ENCODE measurements at places on chromosomes 1 and 21. TPM values are rescaled to one million over a fixed set of nuclear protein-coding genes. Genes with fewer than 3 reads are reported as not detected.

Gene NT5C1A
- not detected for polyA plus RNA-seq

GRCh38 chr1:938088-938683 lies 14.5 kb downstream of the SAMD11 start:
- H3K27me3 ChIP-seq = peaks cover 79% of the 10 kb centered on the region
- peaks cover 11% of the 10 kb centered on the region for H3K4me1 ChIP-seq
- no peak overlapping the region for H3K27ac ChIP-seq
- H3K4me3 ChIP-seq = no peak overlapping the region
- no peaks in the 10 kb centered on the region for H3K36me3 ChIP-seq

Gene HCRTR1
- polyA plus RNA-seq = not detected

- no peak overlapping the region for H3K27ac ChIP-seq
- H3K27me3 ChIP-seq = no peaks in the 10 kb centered on the region
- no peaks in the 10 kb centered on the region for H3K4me1 ChIP-seq
Observed at GRCh38 chr1:230752407-230752806, 5.2 kb downstream of the CAPN9 start.

Gene CFAP126
- polyA plus RNA-seq = not detected

GRCh38 chr1:1307261-1307922 lies 338 bp downstream of the ACAP3 start:
- no peaks in the 10 kb centered on the region for H3K27me3 ChIP-seq
- peak overlapping the region; percentile 78 for H3K4me3 ChIP-seq
- no peak for DNase-seq
- H3K36me3 ChIP-seq = peaks cover 17% of the 10 kb centered on the region
- peaks cover 60% of the 10 kb centered on the region for H3K4me1 ChIP-seq
- H3K27ac ChIP-seq = peak overlapping the region; percentile 31

GRCh38 chr1:34163792-34164731 lies 968 bp downstream of the CSMD2 start:
- H3K36me3 ChIP-seq = no peaks in the 10 kb centered on the region
- H3K4me3 ChIP-seq = peak overlapping the region; percentile 80
- peaks cover 18% of the 10 kb centered on the region for H3K27me3 ChIP-seq
- H3K4me1 ChIP-seq = peaks cover 20% of the 10 kb centered on the region

- H3K27me3 ChIP-seq = no peaks in the 10 kb centered on the region
- H3K4me3 ChIP-seq = no peak overlapping the region
- no peak overlapping the region for H3K27ac ChIP-seq
- peaks cover 30% of the 10 kb centered on the region for H3K4me1 ChIP-seq
Observed at GRCh38 chr1:12447849-12448312, 170.1 kb downstream of the DHRS3 start.

GRCh38 chr1:93471284-93471683 lies 23.4 kb downstream of the FNBP1L start:
- DNase-seq = no peak
- H3K4me3 ChIP-seq = no peak overlapping the region
- no peak overlapping the region for H3K27ac ChIP-seq
- H3K27me3 ChIP-seq = no peaks in the 10 kb centered on the region
- no peaks in the 10 kb centered on the region for H3K4me1 ChIP-seq
- H3K36me3 ChIP-seq = no peaks in the 10 kb centered on the region

Gene RASSF5
- 2.4 TPM for polyA plus RNA-seq

- DNase-seq = no peak
- no peak overlapping the region for H3K4me3 ChIP-seq
- no peaks in the 10 kb centered on the region for H3K27me3 ChIP-seq
- H3K4me1 ChIP-seq = peaks cover 19% of the 10 kb centered on the region
Observed at GRCh38 chr1:226761322-226761721, 22.2 kb upstream of the ITPKB start.

- H3K4me3 ChIP-seq = no peak overlapping the region
- no peak overlapping the region for H3K27ac ChIP-seq
- no peak for DNase-seq
- no peaks in the 10 kb centered on the region for H3K4me1 ChIP-seq
Observed at GRCh38 chr1:205706601-205707502, 26.5 kb upstream of the SLC45A3 start.

Gene PLEKHM2
- polyA plus RNA-seq = 32.1 TPM

GRCh38 chr21:16913010-16913409 lies 599.8 kb upstream of the CXADR start:
- peaks cover 3% of the 10 kb centered on the region for H3K4me1 ChIP-seq
- no peaks in the 10 kb centered on the region for H3K36me3 ChIP-seq
- no peak overlapping the region for H3K27ac ChIP-seq
- no peak for DNase-seq
- H3K27me3 ChIP-seq = no peaks in the 10 kb centered on the region

DNA sequence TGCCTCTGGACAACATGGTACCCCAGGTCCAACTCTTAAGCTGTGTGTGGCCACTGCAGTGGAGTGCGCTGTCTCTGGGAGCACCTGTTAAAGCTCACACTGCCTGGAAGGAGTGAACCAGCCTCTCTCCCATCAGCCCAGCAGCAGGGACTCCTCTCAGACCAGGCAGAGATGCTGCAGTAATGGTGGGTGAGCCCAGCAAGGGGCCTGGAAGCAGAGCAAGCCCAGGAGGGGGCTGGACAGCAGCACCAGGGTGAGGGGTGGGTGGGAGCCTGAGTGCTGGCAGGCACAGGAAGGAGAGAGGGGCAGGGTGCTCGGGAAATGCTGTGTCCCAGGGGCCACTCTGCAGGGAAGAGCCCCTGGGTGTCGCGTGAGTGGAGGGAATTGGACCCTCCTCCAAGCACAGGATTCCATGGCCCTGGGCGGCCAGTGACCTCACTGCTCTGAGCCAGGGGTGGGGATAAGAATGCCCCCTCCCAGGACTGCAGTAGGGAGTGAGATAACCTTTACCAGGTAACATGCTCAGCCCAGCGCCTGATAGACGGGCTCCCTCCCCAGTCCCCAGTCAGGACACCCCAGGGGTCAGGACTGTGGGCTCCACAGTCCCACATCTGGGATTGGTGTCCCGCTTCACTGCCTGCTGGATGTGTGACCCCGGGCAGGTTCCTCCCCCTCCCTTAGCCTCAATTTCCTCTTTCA lies 313.1 kb downstream of the MATN1 start:
- H3K27ac ChIP-seq = no peak overlapping the region
- no peaks in the 10 kb centered on the region for H3K27me3 ChIP-seq
- H3K4me3 ChIP-seq = no peak overlapping the region
- no peak for DNase-seq
- H3K4me1 ChIP-seq = peaks cover 15% of the 10 kb centered on the region

- H3K4me3 ChIP-seq = no peak overlapping the region
- no peak for DNase-seq
- no peaks in the 10 kb centered on the region for H3K36me3 ChIP-seq
- H3K27ac ChIP-seq = no peak overlapping the region
- peaks cover 2% of the 10 kb centered on the region for H3K4me1 ChIP-seq
Observed at GRCh38 chr1:44919400-44919799, 67.0 kb downstream of the EIF2B3 start.

GRCh38 chr1:46960250-46960649 lies 19.0 kb upstream of the CYP4A11 start:
- no peak overlapping the region for H3K27ac ChIP-seq
- H3K4me1 ChIP-seq = no peaks in the 10 kb centered on the region
- no peaks in the 10 kb centered on the region for H3K36me3 ChIP-seq
- no peak for DNase-seq

Gene PRRX1
- not detected for polyA plus RNA-seq

DNA sequence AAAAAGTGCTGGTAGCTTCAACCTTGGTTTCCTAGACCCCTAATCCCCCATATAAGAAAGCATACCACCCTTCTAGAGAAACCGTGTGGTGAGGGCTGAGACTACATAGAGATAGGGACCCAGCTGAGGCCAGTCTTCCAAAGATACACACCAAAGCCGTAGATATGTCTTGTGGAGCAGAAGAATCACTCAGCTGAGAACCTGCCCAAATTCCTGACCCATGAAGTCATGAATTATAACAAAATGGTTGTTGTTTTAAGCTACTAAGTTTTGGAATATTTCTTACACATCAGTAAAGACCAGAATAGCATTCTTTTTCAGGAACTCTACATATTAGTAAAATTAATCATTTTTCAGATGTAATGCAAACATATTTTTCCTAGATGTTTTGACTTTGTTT lies 3.3 kb upstream of the SNRPE start:
- peak overlapping the region; percentile 41 for H3K4me3 ChIP-seq
- H3K27me3 ChIP-seq = no peaks in the 10 kb centered on the region
- peaks cover 32% of the 10 kb centered on the region for H3K4me1 ChIP-seq
- peaks cover 4% of the 10 kb centered on the region for H3K36me3 ChIP-seq
- peak overlapping the region; percentile 64 for H3K27ac ChIP-seq

DNA sequence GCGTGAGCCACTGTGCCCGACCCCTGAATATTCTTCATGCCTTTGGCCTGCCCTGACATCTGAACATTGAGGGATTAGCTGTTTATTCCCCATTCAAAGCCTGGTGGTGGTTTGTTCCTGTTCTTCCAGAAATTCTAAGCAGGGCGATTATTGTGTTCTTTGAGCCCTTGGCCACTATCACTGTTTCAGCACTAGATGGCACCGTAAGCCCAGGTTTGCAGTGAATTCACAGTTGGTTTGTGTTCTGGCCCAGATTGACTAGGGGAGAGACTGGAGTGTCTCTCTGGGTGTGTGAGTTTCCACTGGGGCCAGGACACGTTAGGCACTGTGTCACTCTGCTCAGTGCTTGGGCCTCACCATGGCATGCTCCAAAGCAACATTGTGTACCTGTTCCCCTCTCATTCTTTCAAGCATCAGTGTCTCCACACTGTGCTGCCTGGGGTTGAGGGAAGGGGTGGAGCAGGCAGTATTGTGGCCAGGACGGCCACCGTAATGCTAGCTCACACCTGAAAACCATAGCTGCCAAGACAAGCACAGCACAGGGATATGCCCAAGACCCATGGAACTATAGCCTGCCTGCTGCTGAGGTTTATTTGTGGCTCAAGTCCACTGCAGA lies 52.7 kb downstream of the PKN2 start:
- H3K4me1 ChIP-seq = peaks cover under 1% of the 10 kb centered on the region
- H3K4me3 ChIP-seq = no peak overlapping the region
- no peaks in the 10 kb centered on the region for H3K27me3 ChIP-seq
- H3K36me3 ChIP-seq = no peaks in the 10 kb centered on the region

DNA sequence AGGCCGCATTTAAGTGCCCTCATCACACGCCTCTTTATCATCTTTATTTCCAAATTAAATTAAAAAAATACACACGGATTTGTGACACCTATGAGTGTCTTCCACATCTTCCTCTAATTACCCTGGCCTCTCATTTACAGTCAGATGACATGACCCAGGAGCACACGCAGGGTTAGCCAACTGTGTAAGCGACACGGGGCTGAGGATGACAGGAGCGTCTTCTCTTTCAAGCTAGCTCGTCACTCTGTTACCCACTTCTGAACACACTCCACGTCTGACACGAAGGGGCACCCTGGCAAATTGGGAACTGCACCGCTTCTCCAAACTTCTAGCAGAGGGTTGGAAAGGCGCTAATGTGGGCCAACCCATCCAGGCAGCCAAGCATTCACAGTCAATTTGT lies 112.1 kb downstream of the SMYD2 start:
- H3K36me3 ChIP-seq = peaks cover 39% of the 10 kb centered on the region
- no peak overlapping the region for H3K4me3 ChIP-seq
- H3K27ac ChIP-seq = no peak overlapping the region
- no peaks in the 10 kb centered on the region for H3K4me1 ChIP-seq
- no peaks in the 10 kb centered on the region for H3K27me3 ChIP-seq
- DNase-seq = no peak

Gene DCDC2B
- not detected for polyA plus RNA-seq

Gene CBR3
- 0.70 TPM for polyA plus RNA-seq

- peak overlapping the region; percentile 81 for H3K27ac ChIP-seq
- H3K27me3 ChIP-seq = no peaks in the 10 kb centered on the region
- DNase-seq = no peak
- no peaks in the 10 kb centered on the region for H3K36me3 ChIP-seq
- peaks cover 37% of the 10 kb centered on the region for H3K4me1 ChIP-seq
Observed at GRCh38 chr1:201983380-201983805, 945 bp downstream of the RNPEP start.

Gene ILDR2
- not detected for polyA plus RNA-seq

Gene FNDC5
- not detected for polyA plus RNA-seq

Gene PADI1
- polyA plus RNA-seq = 1.0 TPM

Gene CFAP74
- not detected for polyA plus RNA-seq

Gene GDAP2
- polyA plus RNA-seq = 11.4 TPM

GRCh38 chr1:219555031-219555692 lies 57.7 kb downstream of the ZC3H11B start:
- no peaks in the 10 kb centered on the region for H3K27me3 ChIP-seq
- H3K4me3 ChIP-seq = no peak overlapping the region
- no peaks in the 10 kb centered on the region for H3K4me1 ChIP-seq
- no peak for DNase-seq
- H3K36me3 ChIP-seq = no peaks in the 10 kb centered on the region
- no peak overlapping the region for H3K27ac ChIP-seq

Gene PPM1J
- polyA plus RNA-seq = 7.7 TPM

GRCh38 chr1:5267603-5268235 lies 613.3 kb downstream of the AJAP1 start:
- no peak for DNase-seq
- H3K4me1 ChIP-seq = no peaks in the 10 kb centered on the region
- H3K27ac ChIP-seq = no peak overlapping the region
- no peaks in the 10 kb centered on the region for H3K36me3 ChIP-seq
- no peak overlapping the region for H3K4me3 ChIP-seq
- no peaks in the 10 kb centered on the region for H3K27me3 ChIP-seq

- no peak for DNase-seq
- no peaks in the 10 kb centered on the region for H3K4me1 ChIP-seq
- no peaks in the 10 kb centered on the region for H3K36me3 ChIP-seq
Observed at GRCh38 chr1:246051909-246052518, 455.1 kb downstream of the SMYD3 start.

- H3K4me1 ChIP-seq = peaks cover 21% of the 10 kb centered on the region
- H3K27me3 ChIP-seq = no peaks in the 10 kb centered on the region
- no peak overlapping the region for H3K4me3 ChIP-seq
- no peak overlapping the region for H3K27ac ChIP-seq
- no peak for DNase-seq
Observed at GRCh38 chr1:27394282-27394658, 1.8 kb downstream of the GPR3 start.
